Activated naive CD4-positive, alpha-beta T cell (primary cell): ENCODE measurements at places on chromosomes 4 and X.

DNA sequence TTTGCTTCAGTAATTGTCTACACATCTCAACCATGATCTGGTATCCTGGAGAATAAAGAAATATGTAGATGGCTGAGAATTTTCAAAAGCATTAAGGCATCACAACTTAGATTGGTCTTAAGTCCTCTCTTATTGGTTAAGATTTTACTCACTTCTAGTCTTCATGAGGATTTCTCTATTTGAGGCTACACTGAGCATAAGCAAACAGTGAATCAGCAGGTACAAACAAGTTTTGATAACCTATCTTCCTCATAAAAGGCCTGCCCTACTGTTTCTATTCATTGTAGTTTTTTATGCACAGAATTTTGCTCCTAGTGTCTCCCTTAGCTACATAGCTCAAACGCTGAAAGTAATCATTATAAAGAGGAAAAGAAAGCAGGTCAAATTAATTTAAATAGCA, 460.7 kb upstream of the RPS6KA3 start:
- DNase-seq, result no peak

DNA sequence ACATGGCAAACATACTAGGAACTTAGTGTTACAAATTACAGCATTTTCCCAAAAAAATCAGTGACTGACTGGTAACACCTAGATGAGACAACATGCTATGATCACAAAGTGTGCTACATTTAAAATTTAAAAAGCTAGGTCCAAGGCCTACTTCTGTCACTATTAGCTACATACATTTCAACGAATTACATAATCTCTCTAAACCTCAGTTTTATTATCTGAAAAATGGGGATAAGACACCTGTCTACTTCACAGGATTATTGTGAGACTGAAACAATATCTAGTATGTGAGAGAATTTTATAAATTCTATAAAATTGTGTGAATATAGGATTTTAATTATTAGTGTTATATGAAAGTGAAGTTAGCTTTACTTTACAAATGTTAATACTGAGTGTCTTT, 228.5 kb downstream of the DCLK2 start:
- DNase-seq, result no peak

GRCh38 chr4:54067166-54067565, 2.8 kb upstream of the CHIC2 start:
- DNase-seq, result no peak

DNA sequence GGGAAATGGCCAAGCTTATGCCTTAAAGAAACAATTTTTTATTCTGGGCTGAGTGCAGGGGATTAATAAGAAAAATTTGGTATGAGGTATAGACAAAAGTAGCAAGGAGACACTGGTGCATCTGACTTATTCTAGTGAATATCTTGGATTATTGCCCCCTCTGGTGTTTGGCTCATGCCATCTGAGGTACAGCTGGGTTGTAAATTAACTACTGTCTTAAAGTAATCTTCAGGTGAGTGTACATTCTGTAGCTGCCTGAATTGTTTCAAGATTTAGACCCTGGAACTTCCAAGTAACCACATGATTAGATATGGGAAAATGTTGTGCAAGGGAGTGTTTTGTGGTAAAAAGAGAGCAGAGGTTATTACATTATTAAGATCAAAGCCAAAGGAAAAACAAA, 988.7 kb downstream of the FAM133A start:
- DNase-seq, result no peak

DNA sequence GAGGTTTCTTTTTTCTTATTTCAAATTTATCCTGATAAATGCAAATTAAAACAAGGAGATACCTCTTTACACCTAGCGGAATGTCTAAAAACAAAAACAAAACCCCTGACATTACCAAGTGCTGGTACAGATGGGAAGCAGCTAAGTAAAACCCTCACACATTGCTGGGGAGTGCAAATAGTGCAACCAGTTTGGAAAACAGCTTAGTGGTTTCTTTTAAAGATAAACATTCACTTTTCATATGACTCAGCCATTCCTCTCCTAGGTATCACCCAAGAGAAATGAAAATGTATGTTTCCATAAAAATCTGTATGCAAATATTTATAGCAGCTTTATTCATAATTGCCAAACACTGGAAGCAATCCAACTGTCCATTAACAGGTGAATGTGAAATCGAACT, 84.1 kb upstream of the HELT start:
- DNase-seq, result no peak

- DNase-seq, result no peak
These were observed 6.9 kb downstream of the CYTL1 start for GRCh38 chr4:5012244-5012898.

DNA sequence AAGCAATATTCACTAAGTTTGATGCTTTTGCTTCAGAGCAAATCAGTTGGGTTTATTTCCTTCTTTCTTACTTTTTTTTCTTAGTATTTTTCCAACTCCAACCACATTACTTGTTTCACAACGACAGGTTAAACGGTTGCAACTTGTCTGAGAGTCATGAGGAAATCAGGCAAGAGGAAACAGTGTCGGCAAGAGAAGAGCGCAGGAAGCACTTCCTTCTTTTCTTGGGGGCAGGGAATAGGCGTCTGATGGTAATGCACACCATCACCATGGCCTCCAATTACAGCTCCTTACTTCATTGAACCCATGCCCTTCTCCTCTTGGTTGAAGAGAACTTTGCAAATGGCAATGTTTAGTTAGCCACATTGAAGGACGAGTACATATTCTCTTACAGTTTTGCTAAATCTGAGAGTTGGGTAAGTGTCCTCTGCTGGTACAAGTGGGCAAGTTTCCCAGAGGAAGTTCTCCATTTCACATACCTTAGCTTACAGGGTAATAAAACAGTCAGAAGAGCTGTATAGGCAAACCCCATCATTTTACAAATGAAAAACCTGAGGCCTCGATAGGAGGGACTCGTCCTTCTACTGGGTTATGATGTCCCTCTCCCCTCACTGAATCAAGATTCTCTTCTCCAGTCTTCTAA, 8.3 kb upstream of the CXCL8 start:
- DNase-seq, result no peak

DNA sequence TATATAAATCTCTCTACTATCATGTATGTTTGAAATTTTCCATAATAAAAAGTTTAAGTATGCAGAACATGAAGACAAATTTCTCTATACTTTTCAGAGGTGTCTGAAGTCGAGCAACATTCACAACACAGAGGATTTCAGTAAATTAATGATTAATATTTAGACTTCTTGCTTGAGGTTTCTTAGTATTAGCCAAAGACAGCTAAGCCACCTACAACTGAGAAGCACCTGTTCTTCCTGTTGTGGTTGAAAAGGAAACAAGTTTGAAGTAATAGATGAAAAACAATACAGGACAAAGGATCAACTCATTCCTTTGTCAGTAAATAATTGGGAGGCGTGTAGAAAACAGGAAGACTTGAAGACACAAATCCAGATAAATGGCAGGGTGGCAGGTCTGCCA, 21.1 kb downstream of the SCML1 start:
- no peak for DNase-seq

DNA sequence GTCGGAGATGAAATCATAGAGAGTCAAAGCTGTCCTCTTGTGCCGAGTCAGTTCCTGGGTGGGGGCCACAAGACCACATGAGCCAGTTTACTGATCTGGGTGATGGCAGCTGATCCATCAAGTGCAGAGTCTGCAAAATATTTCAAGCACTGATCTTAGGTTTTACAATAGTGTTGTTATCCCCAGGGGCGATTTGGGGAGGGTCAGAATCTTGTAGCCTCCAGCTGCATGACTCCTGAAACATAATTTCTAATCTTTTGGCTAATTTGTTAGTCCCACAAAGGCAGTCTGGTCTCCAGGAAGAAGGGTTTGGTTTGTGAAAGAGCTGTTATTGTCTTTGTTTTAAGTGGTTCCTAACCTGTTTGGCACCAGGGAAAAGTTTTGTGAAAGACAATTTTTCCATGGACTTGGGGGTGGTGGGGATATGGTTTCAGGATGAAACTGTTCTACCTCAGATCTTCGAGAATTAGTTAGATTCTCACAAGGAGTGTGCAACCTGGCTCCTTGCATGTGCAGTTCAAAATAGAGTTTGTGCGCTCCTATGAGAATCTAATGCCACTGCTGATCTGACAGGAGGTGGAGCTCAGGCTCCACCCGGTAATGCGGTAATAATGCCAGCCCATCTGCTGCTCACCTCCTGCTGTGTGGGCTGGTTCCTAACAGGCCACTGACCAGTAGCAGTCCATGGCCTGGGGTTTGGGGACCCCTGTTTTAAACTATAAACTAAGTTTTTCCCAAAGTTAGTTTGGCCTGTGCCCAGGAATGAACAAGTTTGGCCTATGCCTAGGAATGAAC, 29.2 kb downstream of the METAP1 start:
- no peak for DNase-seq

DNA sequence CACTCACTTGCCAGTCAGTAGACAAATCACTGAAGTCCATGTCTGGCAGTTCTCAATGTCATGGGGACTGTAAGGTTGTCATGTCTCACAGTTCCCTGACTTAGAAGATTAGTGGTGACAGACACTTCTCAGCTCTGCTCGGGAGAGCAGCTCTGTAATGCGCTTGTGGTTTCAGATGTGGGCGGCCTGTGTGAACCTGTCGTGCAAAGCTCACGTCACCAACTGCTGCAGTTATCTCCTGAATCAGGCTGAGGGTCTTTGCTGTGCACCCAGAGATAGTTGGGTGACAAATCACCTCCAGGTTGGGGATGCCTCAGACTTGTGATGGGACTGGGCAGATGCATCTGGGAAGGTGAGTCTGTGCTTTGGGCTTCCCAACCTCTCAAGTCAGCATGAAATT, at the start of gene IL9R:
TSS of gene IL9R (plus strand) at position 261 of the 400 bp plus-strand sequence. CDS start at position 325, 64 bp downstream.
- DNase-seq, result no peak

- DNase-seq, result no peak
These were observed 24.3 kb upstream of the PAK3 start for GRCh38 chrX:111071542-111072277.

- no peak for DNase-seq
These were observed 8.5 kb downstream of the SORCS2 start for GRCh38 chr4:7200801-7201200.

DNA sequence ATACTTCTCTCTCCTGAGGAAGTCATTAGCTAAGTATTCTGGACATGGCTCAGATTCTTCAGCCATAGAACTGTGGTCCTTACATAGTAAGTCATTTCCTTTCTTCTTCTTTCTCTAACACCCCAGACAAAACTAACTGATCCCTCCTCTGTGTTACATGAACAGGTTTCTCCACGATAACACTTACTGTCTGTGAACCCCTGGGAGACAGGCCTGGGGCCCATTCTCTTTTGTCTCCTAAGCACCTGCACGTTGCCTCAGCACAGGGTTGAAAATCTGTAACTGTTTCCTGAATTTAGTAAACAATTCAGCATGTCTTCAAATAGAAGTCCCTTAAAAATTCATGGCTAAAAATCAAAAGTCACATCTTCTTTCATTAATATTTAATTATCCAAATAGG, 24.7 kb downstream of the APBB2 start:
- no peak for DNase-seq

DNA sequence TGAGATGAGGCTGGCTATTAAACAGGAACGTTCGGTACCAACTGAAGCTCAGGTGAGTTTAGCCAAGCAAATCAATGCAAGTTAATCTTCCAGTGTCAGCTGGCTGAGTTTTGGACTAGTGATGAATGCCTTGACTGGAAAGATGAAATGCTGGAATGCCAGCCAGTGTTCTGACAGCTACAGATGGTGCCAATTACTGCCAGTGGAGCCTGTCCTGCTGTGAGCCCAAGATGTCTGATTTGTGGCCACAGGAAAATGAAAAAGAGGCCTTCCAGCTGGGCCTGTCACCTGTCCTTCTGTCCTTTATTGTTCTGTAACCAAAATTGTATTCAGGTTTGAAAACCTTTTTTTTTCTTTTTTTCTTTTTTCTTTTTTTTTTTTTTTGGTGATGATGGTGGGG, 223.1 kb downstream of the AFF2 start:
- DNase-seq, result no peak
